ENCODE measurements at places on chromosomes 5 and 9. TPM values are rescaled to one million over a fixed set of nuclear protein-coding genes. Genes with fewer than 3 reads are reported as not detected.

DNA sequence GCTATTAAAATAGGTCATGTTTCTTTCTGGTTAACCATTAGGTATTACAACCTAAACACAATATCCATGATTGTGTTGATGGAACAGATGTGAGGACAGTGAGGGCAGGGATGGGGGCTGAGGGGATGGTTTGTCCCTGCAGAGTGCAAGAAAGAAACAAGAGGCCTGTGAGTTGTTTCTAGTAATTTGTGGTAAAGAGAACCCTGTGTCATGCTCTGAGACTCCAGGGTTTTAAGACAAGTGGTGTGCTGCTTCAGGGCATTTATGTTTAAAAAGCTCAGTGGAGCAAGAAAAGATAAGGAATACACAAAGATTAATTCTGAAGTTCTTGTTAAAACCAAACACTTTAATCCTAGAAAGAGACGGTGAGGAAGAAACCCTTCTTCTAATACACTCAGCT, 656.5 kb downstream of the TLE1 start:
- H3K27me3 ChIP-seq: no peaks in the 10 kb centered on the region
- DNase-seq: no peak
- H3K27ac ChIP-seq: no peak overlapping the region

DNA sequence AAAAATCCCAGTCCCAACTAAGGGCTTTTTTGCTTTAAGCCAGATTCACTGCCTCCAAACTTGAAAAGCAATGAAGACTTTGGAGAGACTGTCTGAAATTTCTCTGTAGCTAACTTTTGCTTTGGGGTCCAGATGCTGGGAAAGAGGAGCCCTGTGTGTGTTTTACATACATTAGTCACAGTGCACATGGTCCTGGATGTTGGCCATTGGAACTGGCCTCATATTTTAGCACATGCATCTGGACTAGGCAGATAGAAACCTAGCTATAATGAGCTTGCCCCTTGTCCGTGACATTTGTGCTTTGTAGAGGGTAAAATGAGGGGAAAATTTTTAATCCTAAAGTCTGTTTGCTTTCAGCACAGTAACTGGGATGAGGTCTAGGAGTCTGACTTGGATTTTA, 421.7 kb downstream of the CDK5RAP2 start:
- DNase-seq: no peak
- H3K36me3 ChIP-seq: no peaks in the 10 kb centered on the region
- H3K27me3 ChIP-seq: no peaks in the 10 kb centered on the region
- H3K27ac ChIP-seq: no peak overlapping the region
- H3K4me3 ChIP-seq: no peak overlapping the region

- no peaks in the 10 kb centered on the region for H3K27me3 ChIP-seq
- DNase-seq: no peak
- no peaks in the 10 kb centered on the region for H3K4me1 ChIP-seq
- H3K27ac ChIP-seq: no peak overlapping the region
Measured at GRCh38 chr9:119853126-119853525, 483.9 kb upstream of the BRINP1 start.

DNA sequence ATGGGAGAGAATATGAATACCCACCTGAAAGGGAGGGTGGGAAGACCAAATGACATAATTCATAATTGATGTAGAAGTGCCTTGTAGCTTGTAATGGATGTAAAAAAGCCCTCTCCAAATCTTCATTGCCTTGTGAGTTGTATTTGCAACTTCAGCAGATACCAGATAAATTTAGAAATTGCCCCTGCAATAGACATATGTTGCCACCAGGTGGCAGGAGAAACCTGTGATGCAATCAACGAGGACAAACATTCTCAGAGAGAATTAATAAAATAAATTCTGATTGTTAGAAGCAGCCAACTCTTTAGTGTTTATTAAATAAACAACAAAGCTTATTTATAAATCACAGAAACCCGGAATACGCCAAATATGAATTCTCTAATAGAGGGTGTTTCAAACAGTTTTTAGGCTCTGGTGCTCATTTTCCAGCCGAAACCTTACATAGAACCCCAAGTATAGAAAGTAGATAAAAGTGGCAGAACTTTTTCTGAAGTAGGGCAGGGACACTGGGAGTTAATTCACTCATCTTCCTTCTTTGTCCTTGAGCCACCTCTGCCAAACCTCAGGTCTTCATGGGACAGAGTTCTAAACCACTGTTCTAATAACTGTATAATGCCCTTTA, 147.8 kb downstream of the TMEM38B start:
- no peaks in the 10 kb centered on the region for H3K36me3 ChIP-seq
- no peaks in the 10 kb centered on the region for H3K4me1 ChIP-seq
- no peaks in the 10 kb centered on the region for H3K27me3 ChIP-seq
- no peak overlapping the region for H3K27ac ChIP-seq

GRCh38 chr5:50653946-50654345, 12.5 kb upstream of the PARP8 start:
- H3K4me1 ChIP-seq: no peaks in the 10 kb centered on the region
- H3K36me3 ChIP-seq: no peaks in the 10 kb centered on the region
- H3K4me3 ChIP-seq: no peak overlapping the region
- H3K27ac ChIP-seq: no peak overlapping the region

GRCh38 chr5:125847561-125847960, 575.6 kb upstream of the GRAMD2B start:
- no peaks in the 10 kb centered on the region for H3K27me3 ChIP-seq
- no peak overlapping the region for H3K27ac ChIP-seq
- no peak overlapping the region for H3K4me3 ChIP-seq

DNA sequence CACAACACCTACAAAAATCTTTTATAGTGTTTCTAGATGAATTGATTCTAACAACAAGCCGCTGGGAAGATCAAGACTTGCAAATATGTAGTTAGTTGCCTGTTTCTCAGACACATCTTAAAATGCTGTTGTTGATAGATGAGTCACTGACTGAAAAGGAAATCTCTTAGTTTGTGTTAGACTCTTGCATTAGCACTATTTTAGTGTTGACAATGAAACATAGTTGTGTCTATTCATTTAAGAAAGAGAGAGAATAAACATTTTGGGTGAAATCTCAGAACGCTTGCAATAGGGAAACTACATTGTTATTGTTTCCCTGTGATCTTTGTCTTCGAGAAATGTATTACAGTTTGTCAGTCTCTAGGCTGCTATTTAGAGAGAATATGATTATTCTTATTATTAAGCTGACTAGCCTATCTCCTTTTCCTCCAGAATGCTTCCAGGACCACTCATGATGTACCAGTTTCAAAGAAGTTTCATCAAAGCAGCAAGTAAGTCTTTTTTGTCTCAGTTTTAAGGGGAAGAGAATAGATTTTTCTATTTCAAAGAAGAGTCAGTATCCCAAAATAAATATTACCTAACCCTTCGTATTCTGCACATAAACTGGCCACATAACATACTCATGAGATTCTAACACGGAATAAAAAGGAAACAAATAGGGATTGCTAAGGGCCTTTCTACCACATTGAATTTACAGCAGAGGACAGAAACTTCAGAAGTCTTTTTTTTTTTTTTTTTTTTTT, 285.6 kb downstream of the ARHGAP26 start:
- no peaks in the 10 kb centered on the region for H3K27me3 ChIP-seq
- no peaks in the 10 kb centered on the region for H3K4me1 ChIP-seq
- peaks cover 16% of the 10 kb centered on the region for H3K36me3 ChIP-seq
- DNase-seq: no peak
- no peak overlapping the region for H3K4me3 ChIP-seq

GRCh38 chr5:40571729-40572128, 108.0 kb upstream of the PTGER4 start:
- DNase-seq: no peak
- H3K36me3 ChIP-seq: no peaks in the 10 kb centered on the region
- H3K4me3 ChIP-seq: no peak overlapping the region
- H3K27me3 ChIP-seq: no peaks in the 10 kb centered on the region

Gene IL33
- 25.1 TPM for total RNA-seq

- H3K36me3 ChIP-seq: no peaks in the 10 kb centered on the region
- H3K4me3 ChIP-seq: no peak overlapping the region
- H3K27me3 ChIP-seq: no peaks in the 10 kb centered on the region
- H3K4me1 ChIP-seq: no peaks in the 10 kb centered on the region
- H3K27ac ChIP-seq: no peak overlapping the region
Measured at GRCh38 chr5:111472579-111472978, 39.8 kb downstream of the STARD4 start.

GRCh38 chr9:117548556-117548955, 133.7 kb upstream of the ASTN2 start:
- no peak for DNase-seq
- H3K4me3 ChIP-seq: no peak overlapping the region
- H3K36me3 ChIP-seq: no peaks in the 10 kb centered on the region
- no peaks in the 10 kb centered on the region for H3K27me3 ChIP-seq
- H3K4me1 ChIP-seq: peaks cover 6% of the 10 kb centered on the region
- no peak overlapping the region for H3K27ac ChIP-seq

GRCh38 chr5:140042643-140043507, at the start of gene NRG2:
NRG2 (minus strand) TSS chr5:140043299.
- peak within 1 kb of the TSS; percentile 85 for H3K27ac ChIP-seq
- no peaks in the 10 kb centered on the region for H3K36me3 ChIP-seq
- H3K4me1 ChIP-seq: peaks cover 40% of the 10 kb centered on the region
- peaks cover 83% of the 10 kb centered on the region for H3K27me3 ChIP-seq

Gene CCNI2
- total RNA-seq: 3.0 TPM

- no peaks in the 10 kb centered on the region for H3K27me3 ChIP-seq
- DNase-seq: no peak
- no peaks in the 10 kb centered on the region for H3K36me3 ChIP-seq
Measured at GRCh38 chr9:79015951-79016350, 555.8 kb upstream of the TLE4 start.

Gene PCDHGA4
- not detected for total RNA-seq

DNA sequence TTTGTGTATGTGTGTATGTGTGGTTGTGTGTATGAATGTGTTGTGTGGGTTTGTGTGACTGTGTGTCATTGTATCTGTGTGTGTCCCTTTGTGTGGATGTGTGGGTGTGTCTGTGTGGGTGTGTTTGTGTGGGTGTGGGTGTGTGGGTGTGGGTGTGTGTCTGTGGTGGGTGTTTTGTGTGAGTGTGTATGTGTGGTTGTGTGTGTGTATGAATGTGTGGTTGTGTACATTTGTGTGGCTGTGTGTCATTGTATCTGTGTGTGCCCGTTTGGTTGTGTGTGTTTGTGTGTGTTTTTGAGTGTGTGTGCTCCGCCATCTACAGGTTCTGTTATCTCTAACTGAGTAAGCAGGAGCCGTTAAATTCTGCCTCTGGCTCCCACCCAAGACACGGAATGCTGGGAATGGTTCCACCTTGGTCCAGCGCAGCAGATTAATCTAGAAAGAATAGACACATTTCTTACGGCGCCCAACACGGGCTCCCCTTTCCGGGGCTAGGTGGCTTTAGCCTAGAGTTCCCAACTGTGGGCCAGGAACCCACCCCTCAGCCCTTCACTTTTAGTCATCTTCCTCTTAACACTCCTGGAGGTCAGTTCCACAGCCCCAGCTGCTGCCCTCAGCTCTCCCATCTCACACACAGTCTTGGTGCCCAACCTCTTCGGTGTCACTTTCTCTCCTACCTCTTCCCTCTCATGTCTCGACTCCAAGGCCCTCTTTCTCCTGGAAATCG, 197.1 kb downstream of the TTLL11 start:
- no peaks in the 10 kb centered on the region for H3K36me3 ChIP-seq
- H3K4me3 ChIP-seq: no peak overlapping the region
- peak; percentile 34 for DNase-seq
- H3K4me1 ChIP-seq: no peaks in the 10 kb centered on the region
- H3K27me3 ChIP-seq: no peaks in the 10 kb centered on the region
- H3K27ac ChIP-seq: no peak overlapping the region

DNA sequence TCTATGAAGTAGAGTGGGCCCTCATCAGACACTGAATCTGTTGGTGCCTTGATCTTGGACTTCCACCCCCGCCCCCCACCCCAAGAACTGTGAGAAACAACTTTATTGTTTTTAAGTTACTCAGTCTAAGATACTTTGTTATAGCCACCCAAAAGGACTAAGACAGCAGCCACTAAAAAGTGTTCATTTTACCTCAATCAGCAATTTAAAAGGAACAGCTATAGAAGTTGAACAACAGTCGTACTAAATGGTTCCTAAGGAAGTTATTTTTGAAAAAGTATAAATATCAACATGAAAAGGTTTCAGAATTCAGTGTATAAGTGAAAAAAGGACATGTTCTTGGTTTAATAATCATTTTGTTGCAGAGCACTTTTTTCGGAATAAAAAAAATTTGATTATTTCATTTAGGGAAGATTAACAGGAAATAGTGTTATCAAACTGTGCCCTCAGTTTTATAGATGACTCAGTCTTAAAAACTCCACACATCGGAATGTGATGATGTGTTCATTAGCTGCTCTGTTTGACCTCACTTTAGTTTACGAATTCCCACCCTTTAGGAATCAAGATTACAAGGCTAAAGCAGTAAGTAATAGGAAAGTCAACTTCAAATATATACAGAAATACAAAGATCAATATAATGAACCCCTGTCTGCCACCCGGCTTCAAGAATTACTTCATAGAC, 71.2 kb downstream of the MTAP start:
- H3K4me3 ChIP-seq: no peak overlapping the region
- no peak for DNase-seq
- no peak overlapping the region for H3K27ac ChIP-seq
- H3K36me3 ChIP-seq: no peaks in the 10 kb centered on the region
- H3K27me3 ChIP-seq: no peaks in the 10 kb centered on the region
- no peaks in the 10 kb centered on the region for H3K4me1 ChIP-seq

DNA sequence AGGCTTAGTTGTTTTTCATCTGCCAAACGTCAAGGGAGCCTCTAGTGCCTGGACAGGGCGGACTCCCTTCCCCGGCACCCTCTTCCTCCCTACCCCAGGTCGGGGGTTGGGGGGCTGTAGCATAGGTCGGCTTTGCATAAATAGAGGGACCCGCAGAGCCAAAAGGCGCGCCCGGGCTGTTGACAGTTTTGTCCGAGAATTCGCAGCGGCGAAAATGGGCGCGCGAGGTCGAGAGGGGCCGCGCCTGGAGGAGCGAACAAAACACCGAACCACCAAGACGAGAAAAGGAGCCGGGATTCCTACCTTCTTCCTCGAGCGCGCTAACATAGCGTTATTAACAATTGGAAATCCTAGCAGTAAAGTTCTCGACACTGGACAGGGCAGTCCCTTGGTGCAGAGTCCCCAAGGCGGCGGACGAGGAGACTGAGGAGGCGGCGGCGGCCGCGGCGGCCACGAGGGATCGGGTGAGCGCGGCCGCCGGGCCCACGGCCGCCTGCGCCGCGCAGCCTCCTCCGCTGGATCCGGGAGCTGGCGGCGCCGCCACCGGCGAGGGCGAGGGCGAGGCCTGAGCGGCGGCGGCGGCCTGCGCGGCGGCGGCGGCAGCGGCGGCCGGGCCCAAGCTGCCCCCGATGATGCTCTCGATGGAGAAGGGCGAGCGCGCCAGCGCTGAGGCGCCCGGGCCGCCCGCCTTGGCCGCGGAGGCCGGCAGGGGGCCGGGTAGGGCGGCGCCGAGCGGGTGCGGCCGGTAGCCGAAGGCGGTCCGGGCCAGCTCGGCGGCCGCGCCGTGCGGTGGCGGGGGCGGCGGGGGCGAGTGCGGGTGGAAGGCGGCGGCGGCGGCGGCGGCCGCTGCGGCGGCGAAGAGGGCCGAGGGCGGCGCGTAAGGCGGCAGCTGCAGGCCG, 1.7 kb downstream of the FOXD1 start:
- no peak overlapping the region for H3K4me3 ChIP-seq
- no peak for DNase-seq
- H3K27me3 ChIP-seq: peaks cover 92% of the 10 kb centered on the region
- H3K27ac ChIP-seq: no peak overlapping the region
- no peaks in the 10 kb centered on the region for H3K36me3 ChIP-seq
